Psoas muscle (tissue), 8 donors: ENCODE measurements at places on chromosomes 13 and 19. TPM values are rescaled to one million over a fixed set of nuclear protein-coding genes. Genes with fewer than 3 reads are reported as not detected.

DNA sequence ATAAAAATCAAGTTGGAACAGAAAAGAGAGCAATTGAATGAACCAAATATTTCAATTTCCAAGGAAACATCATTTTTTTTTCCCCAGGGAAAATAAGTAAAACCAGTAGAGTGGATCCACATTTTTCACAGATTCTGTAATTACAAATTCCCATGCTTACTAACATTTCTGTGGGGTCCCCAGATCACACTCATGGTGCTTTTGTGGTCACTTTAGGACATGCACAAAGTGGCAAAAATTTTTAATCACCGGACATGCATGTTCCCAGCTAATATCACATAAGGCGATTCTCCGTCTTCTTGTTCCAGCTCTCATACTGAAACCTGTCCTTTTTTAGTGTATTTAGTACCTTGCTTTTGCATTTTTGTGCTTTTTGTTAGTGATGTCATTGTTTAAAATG, 748.2 kb upstream of the SLITRK1 start:
- H3K4me3 ChIP-seq: no peak overlapping the region
- no peak overlapping the region for H3K27ac ChIP-seq
- no peaks in the 10 kb centered on the region for H3K36me3 ChIP-seq
- DNase-seq: no peak
- H3K27me3 ChIP-seq: no peaks in the 10 kb centered on the region

DNA sequence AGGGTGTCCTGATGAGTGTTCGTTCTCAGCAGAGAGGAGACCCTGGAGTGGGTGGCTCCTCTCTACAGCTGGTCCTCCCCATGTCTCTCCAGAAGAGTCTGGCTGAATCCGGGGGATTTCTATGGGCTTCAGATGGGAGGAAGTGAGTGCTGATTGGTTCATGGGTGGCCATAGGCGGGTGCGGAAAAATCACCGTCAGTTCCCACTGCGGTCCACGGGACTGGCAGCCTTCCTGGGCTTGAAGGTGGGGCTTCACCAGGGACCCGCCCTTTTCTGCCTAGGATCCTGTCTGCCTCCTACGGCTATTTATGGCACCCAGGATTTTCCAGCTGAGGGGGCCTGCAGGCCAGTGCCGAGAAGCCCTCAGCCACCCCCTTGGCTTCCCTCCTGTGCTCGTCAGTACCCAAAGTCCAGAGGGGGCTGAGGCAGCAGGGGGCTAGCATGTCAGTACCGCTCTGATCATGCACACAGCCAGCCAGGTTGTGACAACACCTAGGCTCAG, 18.4 kb downstream of the CPB2 start:
- no peak for DNase-seq
- H3K36me3 ChIP-seq: no peaks in the 10 kb centered on the region
- no peaks in the 10 kb centered on the region for H3K27me3 ChIP-seq
- H3K4me3 ChIP-seq: no peak overlapping the region
- no peaks in the 10 kb centered on the region for H3K4me1 ChIP-seq

DNA sequence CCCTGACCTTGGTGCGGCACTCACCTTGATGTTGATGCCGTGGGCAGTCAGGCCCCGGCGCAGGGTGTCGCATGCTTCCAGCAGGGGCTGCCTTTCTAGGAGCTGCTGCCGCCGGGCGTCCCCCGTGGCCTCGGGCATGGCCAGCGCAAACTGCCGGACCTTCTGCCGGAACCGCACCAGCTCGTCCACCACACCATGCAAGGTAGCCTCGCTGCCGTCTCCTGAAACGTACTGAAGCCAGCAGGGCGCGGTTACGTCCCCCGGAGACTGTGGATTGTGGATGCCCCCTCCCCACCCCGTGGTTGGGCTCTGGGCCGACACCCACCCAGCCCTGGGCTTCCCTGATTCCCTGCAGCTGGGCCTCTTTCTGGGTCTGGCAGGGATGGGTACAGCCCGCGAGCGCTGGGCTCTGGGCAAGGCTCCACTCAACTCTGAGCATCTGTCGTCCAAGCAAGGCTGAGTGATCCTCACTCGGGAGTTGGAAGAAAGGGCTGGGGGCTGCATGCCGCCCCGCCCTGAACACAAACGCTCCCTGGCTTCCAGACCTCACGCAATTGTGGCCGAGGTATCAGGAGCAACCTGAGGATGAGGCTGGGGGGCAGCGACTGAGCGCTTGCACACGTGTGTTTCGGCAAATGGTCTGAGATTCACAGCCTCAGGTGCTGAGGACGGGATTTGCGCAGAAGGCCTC, 27.1 kb downstream of the NAXD start:
- DNase-seq: no peak
- H3K27ac ChIP-seq: no peak overlapping the region
- peaks cover 4% of the 10 kb centered on the region for H3K4me1 ChIP-seq
- peaks cover 5% of the 10 kb centered on the region for H3K36me3 ChIP-seq
- H3K27me3 ChIP-seq: no peaks in the 10 kb centered on the region

- no peaks in the 10 kb centered on the region for H3K27me3 ChIP-seq
- H3K27ac ChIP-seq: no peak overlapping the region
- no peak for DNase-seq
These were observed 417.1 kb downstream of the PCDH17 start for GRCh38 chr13:58048670-58049069.

The ZNF573 gene
- 9.7 TPM for total RNA-seq

- DNase-seq: no peak
- H3K4me3 ChIP-seq: no peak overlapping the region
- H3K36me3 ChIP-seq: peaks cover 21% of the 10 kb centered on the region
- no peak overlapping the region for H3K27ac ChIP-seq
- no peaks in the 10 kb centered on the region for H3K27me3 ChIP-seq
These were observed 36.1 kb downstream of the CNMD start for GRCh38 chr13:52703482-52703881.

The ATP4A gene
- total RNA-seq: not detected

DNA sequence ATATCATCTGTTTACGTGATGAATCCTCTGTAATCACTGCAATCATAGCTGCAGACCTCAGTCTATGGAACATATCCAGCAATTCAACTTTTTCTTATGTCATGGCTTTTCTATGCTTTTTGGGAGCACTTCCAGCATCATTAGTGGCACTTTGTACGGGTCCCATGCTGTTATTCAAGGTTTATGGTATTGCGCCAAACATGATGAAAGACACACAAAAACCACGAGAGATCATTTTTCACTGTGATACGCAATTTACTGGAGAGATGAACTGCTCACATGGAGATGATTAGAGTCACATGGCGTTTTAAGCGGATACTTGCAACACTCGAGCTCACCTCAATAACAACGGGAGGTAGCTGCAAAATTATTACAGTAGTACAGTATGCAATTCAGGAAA, 2101.7 kb upstream of the PCDH20 start:
- no peaks in the 10 kb centered on the region for H3K4me1 ChIP-seq
- no peak for DNase-seq
- no peak overlapping the region for H3K27ac ChIP-seq
- H3K36me3 ChIP-seq: no peaks in the 10 kb centered on the region
- H3K4me3 ChIP-seq: no peak overlapping the region
- no peaks in the 10 kb centered on the region for H3K27me3 ChIP-seq

- H3K4me1 ChIP-seq: no peaks in the 10 kb centered on the region
- no peaks in the 10 kb centered on the region for H3K36me3 ChIP-seq
- no peak overlapping the region for H3K27ac ChIP-seq
- H3K4me3 ChIP-seq: no peak overlapping the region
- DNase-seq: no peak
- H3K27me3 ChIP-seq: no peaks in the 10 kb centered on the region
These were observed 8.3 kb upstream of the MTRF1 start for GRCh38 chr13:41271456-41272285.

GRCh38 chr13:93343097-93343496, 116.5 kb downstream of the GPC6 start:
- H3K36me3 ChIP-seq: no peaks in the 10 kb centered on the region
- H3K4me1 ChIP-seq: no peaks in the 10 kb centered on the region
- H3K27ac ChIP-seq: no peak overlapping the region
- no peak for DNase-seq
- H3K27me3 ChIP-seq: no peaks in the 10 kb centered on the region

- H3K4me3 ChIP-seq: no peak overlapping the region
- no peaks in the 10 kb centered on the region for H3K36me3 ChIP-seq
- no peak overlapping the region for H3K27ac ChIP-seq
These were observed 19.2 kb upstream of the UQCR11 start for GRCh38 chr19:1624458-1624857.

DNA sequence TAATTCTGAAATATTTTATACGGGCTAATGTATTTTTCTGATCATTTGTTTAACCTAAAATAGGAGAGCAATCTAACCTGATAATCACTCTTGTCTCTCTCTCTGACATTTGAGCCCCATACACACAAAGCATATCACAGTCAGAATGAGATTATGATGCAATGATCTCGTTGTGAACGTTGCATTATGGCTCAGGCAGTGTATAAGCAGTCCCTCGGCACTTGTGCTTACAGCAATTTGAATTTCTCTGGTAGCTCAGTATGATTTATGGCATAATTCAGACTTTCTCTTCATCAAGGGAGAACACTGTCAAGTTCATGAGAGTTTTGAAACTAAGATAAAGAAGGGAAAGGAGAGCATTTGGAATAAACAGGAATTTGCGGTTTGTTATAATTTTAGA, 256.1 kb downstream of the DACH1 start:
- H3K4me1 ChIP-seq: no peaks in the 10 kb centered on the region
- H3K36me3 ChIP-seq: no peaks in the 10 kb centered on the region
- no peak for DNase-seq
- H3K27ac ChIP-seq: no peak overlapping the region
- no peak overlapping the region for H3K4me3 ChIP-seq
- H3K27me3 ChIP-seq: no peaks in the 10 kb centered on the region

DNA sequence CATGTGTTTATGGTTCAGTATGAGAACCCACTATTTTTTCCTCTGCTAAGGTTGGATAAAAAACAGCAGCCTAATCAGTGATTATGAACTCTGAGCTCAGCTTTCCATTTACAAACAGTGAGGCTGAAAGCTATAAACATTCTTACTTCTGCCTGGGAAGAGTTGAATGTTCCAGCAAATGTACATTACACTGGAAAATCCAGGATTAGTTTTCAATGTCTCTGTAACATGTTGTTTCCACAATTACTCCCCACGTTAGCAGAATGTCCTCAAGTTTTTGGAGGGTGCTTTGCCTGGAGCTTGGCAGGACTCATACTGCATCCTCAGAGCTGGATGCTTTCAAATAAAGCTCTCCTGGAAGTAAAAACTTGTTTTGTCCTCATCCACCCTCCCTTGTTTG, 150.4 kb downstream of the POSTN start:
- H3K4me1 ChIP-seq: no peaks in the 10 kb centered on the region
- DNase-seq: no peak
- H3K36me3 ChIP-seq: no peaks in the 10 kb centered on the region
- H3K27ac ChIP-seq: no peak overlapping the region

DNA sequence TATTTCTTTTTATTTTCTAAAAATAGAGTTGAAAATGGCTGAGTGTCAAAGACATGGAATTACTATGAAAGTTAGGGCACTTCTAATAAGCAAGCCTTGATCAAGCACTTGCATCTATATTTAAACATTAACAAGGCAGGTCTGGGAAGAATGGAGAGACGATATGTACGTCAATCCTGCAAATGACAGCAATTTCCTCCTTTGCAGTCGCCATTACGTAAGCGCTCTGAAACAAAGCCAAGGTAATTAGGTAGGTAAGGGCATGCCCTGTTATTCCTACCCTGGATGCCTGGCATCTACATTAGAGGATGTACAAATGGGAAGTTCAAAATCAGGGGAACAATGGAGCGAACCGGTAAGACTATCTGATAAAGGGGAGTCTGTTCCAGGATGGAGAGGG, 664.0 kb upstream of the ARGLU1 start:
- H3K4me1 ChIP-seq: no peaks in the 10 kb centered on the region
- no peak for DNase-seq
- no peaks in the 10 kb centered on the region for H3K27me3 ChIP-seq

GRCh38 chr13:53254500-53254899, 225.9 kb downstream of the OLFM4 start:
- no peaks in the 10 kb centered on the region for H3K4me1 ChIP-seq
- no peak for DNase-seq
- peaks cover 3% of the 10 kb centered on the region for H3K27me3 ChIP-seq
- H3K4me3 ChIP-seq: no peak overlapping the region

GRCh38 chr13:23671897-23672296, 101.7 kb downstream of the TNFRSF19 start:
- DNase-seq: no peak
- no peak overlapping the region for H3K4me3 ChIP-seq
- H3K27me3 ChIP-seq: no peaks in the 10 kb centered on the region
- no peak overlapping the region for H3K27ac ChIP-seq

DNA sequence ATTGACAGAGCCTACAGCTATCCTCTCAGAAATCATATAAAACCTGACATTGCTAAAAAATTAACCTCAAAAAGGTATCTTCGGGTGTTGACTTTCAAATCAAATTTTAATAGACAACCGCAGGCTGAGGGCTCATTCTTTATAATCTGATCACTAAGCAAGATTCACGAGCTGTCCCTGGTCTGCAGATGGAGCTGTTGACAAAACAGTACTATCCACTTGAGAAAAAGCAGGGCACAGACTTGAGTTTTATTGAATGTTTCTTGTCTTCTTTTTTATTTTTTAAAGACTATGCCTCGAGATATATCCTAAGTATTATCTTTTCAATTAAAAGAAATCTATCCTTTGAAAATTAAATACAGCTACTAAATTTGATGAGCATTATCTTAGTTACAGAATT, 540.5 kb downstream of the PCDH9 start:
- H3K27me3 ChIP-seq: no peaks in the 10 kb centered on the region
- DNase-seq: no peak
- no peak overlapping the region for H3K27ac ChIP-seq
- H3K4me3 ChIP-seq: no peak overlapping the region

The SLITRK5 gene
- 0.02 TPM for total RNA-seq

DNA sequence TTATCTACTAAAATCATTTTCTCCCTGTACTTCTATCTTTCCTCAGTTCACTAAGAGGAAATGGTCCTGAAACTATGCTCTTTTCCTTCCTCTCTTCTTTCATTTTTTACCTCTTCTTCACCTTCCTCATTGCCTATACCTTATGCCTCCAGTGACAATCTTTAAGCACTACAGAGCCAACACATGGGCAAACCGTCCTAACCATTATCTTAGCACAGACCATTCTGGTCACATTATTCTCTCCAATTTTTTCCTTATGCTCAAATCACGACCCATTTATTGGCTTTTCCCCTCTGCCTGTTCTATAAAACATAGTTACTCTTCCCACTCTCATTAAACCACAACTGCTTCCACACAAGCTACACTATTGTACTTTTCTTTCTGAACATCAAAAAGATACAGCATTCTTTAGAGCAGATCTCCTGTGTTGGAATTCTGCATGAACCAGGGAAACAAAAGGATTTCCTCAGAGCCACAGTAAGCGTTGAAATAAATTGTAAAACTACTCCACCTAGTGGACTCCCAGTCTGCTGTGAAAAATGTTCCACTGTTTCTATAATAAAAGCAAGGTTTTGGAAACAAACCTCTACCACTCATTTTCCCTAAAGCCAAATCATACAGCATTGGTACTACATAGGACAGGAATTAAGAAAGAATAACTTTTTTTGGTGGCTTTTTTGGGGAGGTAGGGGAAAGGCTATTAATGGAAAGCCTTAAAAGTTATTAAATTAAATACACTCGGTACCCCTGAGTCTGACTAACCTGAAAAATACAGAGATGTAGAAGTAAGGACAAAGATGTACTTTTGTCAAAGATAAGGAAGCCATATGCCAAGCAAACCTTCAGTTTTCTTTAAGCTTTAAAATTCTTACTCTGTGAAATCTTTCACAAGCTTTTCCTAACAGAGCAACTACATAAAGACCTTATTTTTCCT, 19.5 kb downstream of the NUFIP1 start:
- DNase-seq: no peak
- H3K4me1 ChIP-seq: peaks cover 47% of the 10 kb centered on the region
- H3K27ac ChIP-seq: peak overlapping the region; percentile 51

- no peak for DNase-seq
- H3K4me3 ChIP-seq: no peak overlapping the region
- H3K36me3 ChIP-seq: peaks cover 61% of the 10 kb centered on the region
These were observed 8.2 kb upstream of the ZNF527 start for GRCh38 chr19:37362733-37363132.

The CDKN2D gene
- total RNA-seq: 6.1 TPM
